HS-27A (cell line): ENCODE measurements at places on chromosomes 2 and 18.

DNA sequence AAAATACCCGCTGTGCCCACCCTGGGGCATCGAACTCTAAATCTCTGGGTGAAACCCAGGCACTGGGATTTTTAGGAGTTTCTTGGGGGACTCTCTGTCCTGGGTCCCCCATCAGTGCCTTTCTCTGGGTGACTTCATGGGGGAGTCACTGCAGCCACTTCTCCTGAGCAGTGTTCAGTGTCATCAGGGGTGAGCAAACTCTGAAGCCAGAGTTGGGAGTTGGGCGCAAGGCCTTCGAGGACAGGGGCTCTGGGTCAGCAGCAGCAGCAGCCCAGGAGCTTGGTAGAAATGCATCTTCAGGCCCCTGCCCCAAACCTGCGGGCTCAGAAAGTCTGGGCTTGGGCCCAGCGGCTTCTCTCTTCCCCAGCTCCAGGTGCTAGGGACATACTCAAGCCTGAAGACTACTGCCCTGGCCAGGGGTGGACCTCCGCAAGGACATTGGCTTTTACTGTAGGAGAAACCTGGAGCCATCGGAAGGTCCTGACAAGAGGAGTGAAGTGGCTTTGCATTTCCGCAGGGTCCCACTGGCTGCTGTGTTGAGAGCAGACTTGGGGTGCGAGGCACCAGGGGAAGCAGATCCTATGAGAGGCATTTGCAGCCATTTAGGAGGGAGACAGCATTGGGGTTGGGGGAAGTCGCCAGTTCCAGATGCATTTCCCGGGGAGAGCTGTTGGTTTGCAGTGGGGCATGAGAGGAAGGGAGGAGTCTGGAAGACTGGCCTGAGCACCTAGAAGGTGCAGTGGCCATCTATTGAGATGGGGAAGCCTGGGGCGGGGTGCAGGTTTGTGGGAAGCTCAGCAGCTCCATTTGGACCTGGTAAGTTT, 51.5 kb upstream of the FAHD2A start:
- DNase-seq, result no peak

GRCh38 chr2:12728221-12728777, 11.6 kb downstream of the TRIB2 start:
- DNase-seq, result no peak

DNA sequence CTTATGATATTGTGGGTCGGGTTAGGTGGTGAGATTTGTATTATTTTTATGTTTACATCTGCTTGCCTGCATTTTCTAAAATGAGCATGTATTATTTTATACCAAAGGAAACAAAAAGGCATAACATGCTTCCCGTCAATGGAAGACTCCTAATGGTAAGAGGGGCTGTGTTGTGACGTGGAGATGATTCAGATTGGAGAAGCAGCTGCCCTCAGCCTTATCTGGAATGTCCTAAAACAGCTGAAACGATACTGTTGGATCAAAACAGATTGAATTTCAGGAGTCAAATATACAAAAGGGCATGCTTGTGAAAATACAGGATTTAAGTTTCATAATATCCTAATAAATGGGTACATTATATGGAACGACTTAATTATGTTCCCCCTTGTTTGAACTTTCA, 19.0 kb downstream of the DGKD start:
- no peak for DNase-seq

DNA sequence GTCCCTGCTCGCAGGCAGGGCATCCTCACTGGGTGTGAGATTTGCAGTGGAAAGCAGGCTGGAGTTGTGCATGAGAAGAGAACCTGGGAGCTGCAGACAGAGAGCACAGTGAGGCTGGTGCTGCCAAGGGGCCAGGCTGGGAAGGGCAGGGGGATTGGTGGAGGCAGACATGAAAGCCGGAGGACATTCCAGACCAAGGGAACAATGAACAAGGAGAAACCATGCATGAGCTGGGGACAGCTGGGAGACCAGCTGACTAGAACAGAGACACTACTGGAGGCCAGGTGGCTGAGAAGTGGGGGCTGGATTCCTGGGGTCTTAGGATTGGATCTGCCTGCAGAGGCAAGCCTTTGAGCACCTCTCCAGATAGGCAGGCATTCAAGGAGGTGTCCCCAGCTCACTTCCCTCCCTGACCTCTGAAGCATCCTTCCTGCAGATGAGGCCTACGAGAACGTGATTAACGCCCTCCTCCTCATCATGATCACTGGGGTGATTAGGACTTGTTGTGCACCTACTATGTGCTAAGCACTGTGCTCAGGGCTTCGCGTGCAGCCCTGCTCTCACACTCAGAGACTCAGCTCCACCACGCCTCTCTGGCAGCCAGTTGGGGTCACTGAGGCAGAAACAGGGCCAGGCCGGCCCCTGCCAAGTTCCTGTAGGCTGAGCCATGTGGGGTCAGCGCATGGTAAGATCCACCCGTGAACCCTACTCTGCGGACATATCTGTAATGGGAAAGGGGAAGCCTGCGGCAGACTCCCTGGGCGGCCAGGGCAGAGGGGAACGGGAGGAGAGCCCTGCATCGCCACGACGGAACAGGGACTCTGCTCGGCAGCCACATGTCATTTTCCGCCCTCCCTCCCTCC, 74.8 kb upstream of the SLC66A3 start:
- DNase-seq, result no peak

DNA sequence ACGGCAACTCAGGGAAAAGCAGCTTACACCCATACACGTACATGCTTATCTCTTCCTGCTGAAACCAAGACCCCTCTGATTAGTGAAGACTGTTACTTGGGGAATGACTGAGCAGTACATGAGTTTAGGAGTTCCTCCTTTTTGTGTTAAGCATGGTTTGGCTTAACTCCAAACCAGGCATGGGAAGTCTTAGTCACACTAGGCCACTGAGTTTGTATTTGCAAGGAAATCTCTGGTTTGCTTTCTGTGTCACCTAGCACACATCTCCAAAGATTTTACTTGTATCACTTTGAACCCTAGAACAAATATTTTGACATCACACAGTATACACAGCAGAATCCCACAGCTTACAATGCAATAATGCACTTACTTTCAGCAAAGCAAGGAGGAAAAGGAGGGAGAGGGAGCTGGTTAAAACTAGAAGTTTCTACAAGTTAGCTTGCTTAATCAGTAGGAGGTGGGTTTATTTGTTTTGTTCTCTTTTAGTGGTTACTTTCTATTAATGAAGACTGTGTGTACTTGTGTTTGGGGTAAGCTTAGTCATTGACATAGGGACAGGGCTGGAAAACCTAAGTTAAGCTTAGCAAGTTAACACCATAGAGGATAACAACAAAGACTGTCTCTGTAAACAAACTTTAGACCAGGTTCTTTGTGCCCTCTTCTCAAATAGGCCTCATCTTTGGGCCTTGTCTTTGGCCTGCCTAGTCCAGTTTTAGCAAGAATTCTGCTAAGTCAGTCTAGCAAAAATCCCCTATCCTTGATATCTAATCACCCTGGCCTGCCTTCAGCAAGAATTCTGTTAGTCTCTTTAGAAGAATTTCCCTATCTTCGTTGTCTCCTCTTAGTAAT, 219.4 kb downstream of the MREG start:
- peak; percentile 62 for DNase-seq

DNA sequence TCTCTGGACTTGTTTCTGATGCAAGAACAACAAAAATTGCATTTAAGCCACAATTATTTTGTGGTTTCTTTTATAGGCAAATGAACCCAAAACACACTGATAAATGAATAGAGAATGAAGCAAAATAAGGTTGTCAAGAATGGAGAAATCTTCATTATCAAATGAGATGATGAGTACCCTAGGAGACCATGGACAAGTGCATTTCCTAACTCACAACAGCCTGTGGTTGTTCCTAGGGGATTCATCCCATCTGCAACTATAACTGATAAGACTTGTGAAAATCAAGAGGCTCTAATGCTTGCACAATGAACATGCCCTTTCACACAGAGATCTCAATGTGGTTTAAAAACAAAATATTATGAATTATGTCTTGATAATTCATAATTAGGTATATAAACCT, 159.9 kb downstream of the PDE1A start:
- no peak for DNase-seq

DNA sequence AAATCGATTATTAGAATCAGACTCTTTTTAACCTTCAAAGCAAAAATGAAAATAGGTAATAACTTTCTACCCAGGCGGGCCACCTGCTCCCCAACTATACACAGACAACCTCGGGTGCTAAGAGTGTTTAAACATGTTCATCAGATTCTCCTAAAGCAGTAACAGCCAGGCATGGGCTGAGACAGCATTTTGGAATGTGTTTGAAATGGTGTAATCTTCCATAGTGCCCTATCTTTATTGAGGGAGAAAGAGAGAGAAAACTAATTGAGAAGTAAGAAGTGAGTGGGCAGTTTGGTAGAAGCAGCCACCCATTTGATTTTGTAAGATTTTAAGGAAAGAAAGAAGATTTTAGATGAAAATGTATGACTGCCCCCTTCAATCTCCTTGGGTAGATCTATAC, 196.1 kb upstream of the CTAGE1 start:
- DNase-seq, result no peak

- no peak for DNase-seq
Observed at GRCh38 chr2:69168144-69168813, 155.3 kb downstream of the ANTXR1 start.

- DNase-seq, result no peak
Observed at GRCh38 chr2:47270421-47270820, 115.3 kb upstream of the STPG4 start.

GRCh38 chr2:114442510-114442909, at the start of gene DPP10:
Gene DPP10 (plus strand): TSS chr2:114442641.
- DNase-seq, result no peak

GRCh38 chr2:59032499-59032898, 791.4 kb upstream of the FANCL start:
- no peak for DNase-seq

GRCh38 chr2:145488571-145488970, 968.7 kb upstream of the ZEB2 start:
- no peak for DNase-seq

DNA sequence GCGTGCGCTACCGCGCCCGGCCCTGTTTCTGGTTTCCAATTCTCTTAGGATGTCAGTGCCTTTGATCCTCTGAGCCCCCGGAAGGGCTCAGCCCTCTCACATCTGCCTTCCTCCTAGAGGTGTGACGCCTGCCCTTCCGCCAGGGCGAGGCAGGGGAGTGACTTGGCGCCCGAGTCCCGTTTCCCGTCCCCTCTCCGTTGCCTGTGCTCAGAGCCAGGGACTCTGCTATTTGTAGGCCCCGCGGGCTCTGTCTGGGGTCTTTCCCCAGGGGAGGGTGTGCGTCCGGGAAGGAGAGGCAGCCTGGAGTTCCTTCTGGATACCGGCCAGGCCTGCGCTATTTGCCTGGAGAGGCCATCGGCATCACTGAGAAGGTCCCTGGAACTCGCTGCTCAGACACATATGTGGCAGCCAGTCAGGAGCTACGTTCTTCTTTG, 103.7 kb upstream of the TAF1B start:
- no peak for DNase-seq

DNA sequence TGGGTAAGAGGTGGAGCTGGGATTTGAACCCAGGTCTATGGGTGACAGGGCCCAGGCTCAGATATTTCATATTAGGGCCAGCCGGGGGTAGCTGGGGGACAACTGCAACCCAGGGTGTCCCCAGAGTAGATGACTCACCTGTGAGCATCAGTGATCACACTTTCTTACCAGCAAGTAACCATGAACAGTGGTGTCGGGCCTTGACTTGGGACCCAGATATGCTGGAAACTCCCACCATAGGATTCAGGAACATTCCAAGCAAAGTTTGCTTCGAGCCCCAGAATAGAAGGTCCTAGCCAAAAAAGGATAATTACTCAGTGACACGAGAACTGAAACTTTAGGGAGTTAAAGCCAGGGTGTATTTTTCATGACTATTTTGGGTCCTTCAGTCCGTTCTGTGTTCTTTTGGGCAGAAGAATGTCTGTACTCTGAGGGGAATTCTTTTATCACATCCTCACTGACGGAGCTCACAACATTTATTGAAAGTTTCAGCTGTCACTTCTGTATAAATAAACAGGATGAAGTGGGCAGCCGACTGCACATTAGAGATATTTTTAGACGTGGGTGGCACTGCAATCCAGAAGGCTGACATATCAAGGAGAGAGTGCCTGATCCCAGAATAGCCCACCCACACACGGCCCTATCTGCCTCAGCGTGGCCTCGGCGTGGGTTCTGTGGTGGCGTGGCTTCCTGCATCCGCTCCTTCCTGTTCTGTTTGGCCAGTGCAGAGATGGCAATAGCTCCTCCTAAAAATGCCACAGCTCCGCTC, 45.6 kb downstream of the RAMP1 start:
- no peak for DNase-seq

GRCh38 chr2:233085037-233085838, 25.1 kb downstream of the INPP5D start:
- DNase-seq, result no peak

- no peak for DNase-seq
Observed at GRCh38 chr2:149421791-149422190, 91.4 kb downstream of the LYPD6 start.

- peak; percentile 36 for DNase-seq
Observed at GRCh38 chr2:44290261-44290660, 15.0 kb downstream of the SLC3A1 start.

- no peak for DNase-seq
Observed at GRCh38 chr2:113157118-113157896, 16.5 kb upstream of the PSD4 start.

DNA sequence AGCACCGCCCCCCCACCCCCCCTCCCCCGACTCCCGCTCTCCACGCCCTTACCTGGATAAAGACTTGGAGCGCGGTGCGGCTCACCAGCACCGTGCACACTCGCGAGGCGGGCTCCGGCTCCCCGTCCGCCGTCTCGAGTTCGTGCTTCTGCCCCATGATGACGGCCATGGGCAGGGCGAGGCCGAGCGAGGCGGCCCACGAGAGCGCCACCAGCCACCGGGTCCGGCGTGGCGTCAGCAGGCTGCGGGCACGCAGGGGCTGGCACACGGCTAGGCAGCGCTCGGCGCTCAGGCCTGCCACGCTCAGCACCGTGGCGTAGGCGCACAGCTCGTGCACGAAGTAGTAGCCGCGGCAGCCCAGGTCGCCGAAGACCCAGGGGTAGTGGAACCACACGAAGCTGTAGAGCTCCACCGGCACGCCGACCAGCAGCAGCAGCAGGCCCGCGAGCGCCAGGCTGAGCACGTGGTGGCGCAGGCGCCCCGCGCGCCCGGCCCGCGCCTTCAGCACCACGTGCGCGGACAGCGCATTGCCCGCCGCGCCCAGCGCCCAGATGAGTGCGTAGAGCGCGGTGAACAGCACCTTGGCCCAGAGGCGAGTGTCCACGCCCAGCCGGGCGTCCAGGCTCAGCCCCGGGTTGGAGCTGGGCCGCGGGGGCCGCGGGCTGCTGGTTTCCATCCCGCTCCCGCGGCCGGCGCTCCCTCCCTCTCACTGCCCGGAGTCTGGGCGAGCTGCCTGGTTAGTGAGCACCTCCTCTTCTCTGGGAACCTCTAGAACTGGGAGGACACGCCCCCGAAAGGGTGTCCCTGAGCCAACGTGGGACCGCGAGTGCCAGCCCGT, at the start of gene NTSR2:
Gene NTSR2 (minus strand): TSS at position 742 of the 838 bp plus-strand sequence. CDS start 66 bp downstream, at position 676.
- DNase-seq, result no peak

GRCh38 chr2:239299218-239299939, 101.4 kb downstream of the HDAC4 start:
- DNase-seq, result no peak

DNA sequence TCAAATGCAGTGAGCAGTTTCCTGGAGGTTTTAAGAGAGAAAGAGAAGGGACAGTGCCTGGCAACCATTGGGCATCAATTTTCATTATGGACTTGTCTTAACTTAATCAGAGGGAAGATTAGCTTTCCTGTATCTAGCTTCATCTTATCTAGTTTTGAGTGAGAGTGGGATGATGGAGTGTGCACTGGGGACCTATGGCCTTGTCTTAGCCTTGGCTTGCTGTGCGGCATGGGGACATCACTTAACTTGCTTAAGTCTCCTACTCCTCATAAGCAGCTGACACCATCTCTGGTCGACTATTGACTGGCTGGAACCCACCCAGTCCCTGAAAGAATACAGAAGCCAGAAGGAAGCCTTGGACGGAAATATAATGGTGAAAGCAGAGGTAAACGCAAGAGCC, 344.0 kb downstream of the SOX11 start:
- DNase-seq, result no peak
